ENCODE measurements at places on chromosomes 6 and 20.
A peak's percentile ranks its signal among the peaks of the same experiment; 100 is the strongest.

DNA sequence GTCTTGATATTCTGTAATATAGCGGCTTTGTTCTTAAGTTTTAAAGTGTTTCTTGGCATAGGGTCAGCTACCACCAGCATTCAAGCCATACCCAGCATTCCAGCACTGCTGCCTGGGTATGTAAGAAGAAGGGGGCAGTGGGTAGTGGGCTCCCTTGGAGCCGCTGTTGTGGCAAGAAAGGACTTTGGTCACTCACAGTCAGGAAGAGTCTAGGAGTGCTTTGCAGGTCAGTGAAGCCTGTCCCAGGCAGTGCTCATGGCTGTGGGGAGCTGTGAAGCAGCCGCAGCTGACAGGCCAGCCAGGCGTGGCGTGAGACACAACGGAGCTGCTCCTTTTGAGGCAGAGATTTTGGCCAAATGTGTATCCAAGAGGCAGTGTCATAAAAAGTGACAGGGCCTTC is 512.0 kb downstream of the CDKAL1 start:
- DNase-seq, result no peak

GRCh38 chr6:145731447-145731846 is 3.9 kb downstream of the EPM2A start:
- DNase-seq, result no peak

DNA sequence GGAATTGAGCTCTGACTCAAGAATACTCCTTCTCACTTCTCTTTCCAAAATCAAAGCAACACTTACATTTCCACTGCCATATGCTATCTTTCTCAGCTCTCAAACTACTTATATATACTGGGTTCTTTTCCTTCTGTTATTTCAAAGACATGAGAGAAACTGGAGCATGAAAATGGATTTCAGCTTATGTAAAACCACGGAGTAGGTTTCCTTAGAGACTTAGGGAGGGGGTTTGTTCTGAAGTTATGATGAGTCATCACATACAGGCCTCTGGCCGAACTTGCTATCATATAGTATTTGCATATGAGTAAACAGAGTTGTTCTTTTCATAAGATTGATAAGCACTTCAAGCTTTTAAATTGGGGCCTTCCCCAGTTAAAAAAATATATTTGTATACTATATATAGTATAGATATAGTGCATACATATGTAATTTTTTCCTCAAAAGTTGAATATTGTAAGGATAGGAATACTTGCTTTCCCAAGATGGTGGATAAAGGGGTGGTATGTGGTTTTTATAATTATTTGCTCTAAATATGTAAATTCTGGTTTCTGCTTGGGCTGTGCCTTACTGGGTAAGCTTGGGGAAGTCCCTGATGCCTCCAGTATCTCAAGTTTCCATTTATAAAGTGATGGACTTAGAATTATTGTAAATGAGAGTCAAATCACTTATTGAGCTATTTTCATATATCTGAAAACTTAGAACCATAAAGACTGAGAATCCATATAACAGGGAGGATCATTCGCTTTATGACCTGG is 273.9 kb downstream of the RFPL4B start:
- peak; percentile 80 for DNase-seq

DNA sequence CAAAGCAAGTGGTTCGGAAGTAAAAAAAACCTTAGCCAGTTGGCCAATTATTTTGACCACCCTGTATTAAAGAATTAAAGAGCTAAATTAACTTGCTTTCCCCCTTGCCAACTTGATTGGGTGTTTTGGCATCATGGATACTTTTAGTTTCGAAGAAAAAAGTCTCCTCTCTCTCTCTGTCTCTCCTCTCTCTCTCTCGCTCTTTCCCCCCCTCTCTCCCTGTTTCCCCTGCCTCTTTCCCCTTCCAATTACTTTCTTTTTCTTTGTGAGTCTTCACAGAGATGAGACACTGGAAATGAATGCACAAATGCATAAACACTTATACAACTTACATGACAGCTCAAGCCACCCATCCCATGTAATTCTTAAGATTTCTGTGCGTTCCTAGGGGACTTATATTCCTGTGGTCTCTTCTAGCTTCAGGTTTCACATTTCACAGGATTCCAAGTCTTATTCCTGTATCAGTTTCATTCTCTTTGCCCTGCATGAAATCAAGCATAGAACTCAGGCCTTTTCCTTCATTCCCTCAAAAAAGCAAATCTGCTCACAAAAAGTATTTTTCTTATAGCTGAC is 32.9 kb upstream of the EYA4 start:
- peak; percentile 37 for DNase-seq

- no peak for DNase-seq
These were observed 661 bp downstream of the FNDC11 start for GRCh38 chr20:63554361-63555278.

DNA sequence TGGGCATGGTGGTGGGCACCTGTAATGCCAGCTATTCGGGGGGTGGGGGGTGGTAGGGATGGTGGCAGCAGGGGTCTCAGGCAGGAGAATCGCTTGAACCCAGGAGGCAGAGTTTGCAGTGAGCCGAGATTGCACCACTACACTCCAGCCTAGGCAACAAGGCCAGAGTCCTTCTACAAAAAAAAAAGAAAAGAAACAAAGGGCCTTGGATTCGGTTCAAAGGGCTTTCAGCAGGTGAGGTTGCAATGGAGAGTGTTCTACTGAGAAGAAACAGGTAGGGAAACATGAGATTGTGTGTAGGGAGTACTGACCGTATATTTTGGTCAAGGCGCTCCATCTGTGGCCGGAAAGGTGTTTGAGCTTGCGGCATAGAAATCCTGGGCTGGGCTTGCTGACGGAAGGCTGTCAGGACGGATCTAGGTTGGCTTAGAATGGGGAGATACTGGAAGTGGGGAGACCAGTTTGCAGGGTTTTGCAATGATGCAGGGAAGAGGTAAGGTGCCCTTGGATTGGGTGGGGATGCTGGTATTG is 40.7 kb upstream of the DSP start:
- DNase-seq, result no peak

DNA sequence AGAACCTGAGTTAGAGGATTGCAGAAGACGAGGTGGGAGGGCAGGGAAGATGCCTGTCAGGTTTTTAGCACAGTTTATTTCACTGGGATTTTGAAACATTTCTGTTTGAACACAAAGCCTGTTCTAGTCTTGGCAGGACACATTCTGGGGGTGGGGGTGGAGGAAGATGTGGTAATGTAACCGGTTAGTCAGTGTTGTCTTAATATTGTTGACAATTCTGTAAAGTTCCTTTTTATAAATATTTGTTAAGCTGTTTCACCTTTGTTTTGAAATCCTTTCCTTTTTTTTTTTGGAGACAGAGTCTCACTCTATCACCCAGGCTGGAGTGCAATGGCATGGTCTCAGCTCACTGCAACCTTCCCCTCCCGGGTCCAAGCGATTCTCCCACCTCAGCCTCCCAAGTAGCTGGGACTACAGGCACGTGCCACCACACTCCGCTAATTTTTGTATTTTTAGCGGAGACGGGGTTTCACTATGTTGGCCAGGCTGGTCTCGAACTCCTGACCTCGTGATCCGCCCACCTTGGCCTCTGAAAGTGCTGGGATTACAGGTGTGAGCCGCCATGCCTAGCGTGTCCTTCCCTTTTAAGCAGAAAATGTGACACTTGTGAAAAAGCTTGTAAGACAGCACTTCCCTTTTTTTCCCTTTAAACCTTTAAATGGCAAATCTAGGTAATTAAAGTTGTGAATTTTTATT is 20.2 kb downstream of the SLC9A8 start:
- peak; percentile 76 for DNase-seq

DNA sequence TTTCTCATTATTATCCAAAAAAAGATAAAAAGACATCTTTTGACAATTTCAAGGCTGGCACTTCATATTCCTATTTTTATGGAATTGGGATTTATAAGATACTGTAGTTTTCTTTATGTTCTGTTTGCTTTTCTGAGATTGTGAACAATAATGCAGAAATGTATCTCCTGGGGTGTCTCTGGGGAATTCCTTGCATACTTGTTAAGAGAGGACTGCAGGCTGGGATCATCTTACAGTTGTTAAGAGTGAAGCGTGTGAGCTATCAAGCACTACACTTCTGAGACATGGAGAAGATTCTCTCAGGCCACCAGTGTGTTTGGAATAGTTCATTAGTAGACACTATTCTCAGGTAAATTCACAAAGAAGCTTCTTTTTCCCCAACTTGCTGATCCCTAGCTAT is 963.3 kb upstream of the GJE1 start:
- DNase-seq, result peak; percentile 97

GRCh38 chr20:36984257-36984638 is 32.7 kb upstream of the SAMHD1 start:
- no peak for DNase-seq

- peak; percentile 19 for DNase-seq
These were observed 3.2 kb downstream of the SESN1 start for GRCh38 chr6:109091314-109092024.

GRCh38 chr20:46178891-46179290 is 60.8 kb downstream of the CD40 start:
- no peak for DNase-seq

Measured in choroid plexus epithelial cell (primary cell).